Nucleus accumbens (tissue), 56 donors: ENCODE measurements at places on chromosomes 11 and 22.

DNA sequence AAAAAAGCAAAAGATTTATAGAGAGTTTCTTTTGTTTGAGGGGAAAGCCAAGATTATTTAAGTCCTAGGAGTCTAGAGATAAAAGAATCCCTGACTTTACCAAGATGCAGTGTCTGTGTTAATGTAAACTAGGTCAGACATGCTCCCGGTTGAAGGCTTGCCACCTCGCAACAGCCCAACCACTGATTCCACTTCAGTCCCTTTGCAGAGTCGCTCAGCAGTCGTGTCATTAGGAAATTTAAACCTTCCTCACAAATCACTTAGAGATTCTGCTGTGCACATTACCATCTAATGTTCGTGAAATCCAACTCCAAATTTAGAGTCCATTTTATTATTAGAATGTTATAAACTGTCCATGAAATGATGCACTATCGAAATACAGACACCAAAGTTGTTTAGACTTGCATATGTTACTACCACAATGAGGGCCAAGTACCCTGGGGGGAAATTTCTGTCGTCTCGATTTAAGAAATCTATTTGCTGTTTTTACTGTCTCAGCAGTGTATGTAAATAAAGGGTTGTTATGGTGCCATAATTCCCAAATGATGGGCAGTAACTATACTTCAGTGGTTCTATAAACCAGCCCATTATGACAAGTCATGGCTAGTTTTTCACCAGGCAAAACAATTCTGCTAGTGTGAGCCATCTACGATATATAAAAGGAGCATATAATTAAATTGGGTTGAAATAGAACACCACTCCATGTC, 101.4 kb upstream of the MTNR1B start:
- DNase-seq = no peak

GRCh38 chr11:69074375-69075140, 25.8 kb downstream of the TPCN2 start:
- no peak for DNase-seq

DNA sequence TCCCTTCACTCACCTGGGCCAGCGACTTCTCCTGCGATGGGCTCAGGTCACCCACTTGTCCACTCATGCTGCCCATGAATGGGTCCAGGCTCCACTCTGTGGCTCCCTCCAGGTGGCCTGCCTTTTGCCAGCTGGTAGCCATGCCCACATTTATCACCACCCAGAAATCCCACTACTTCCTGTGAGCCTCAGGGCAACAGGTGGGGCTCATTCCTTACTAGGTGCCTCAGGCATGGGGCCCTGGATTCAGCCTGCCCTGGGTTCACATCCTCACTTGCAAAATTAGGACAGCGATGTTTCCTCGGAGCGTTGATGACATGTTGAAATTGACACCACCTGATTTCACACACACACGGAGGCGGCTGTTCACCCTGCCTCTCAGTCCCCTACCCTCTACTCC, at the start of gene SEC14L6:
Gene SEC14L6 (minus strand): TSS at position 126 of the 400 bp plus-strand sequence. CDS start 59 bp downstream, at position 67.
- DNase-seq = no peak

- peak; percentile 33 for DNase-seq
Measured at GRCh38 chr22:21936151-21936775, 16.4 kb downstream of the PPM1F start.

DNA sequence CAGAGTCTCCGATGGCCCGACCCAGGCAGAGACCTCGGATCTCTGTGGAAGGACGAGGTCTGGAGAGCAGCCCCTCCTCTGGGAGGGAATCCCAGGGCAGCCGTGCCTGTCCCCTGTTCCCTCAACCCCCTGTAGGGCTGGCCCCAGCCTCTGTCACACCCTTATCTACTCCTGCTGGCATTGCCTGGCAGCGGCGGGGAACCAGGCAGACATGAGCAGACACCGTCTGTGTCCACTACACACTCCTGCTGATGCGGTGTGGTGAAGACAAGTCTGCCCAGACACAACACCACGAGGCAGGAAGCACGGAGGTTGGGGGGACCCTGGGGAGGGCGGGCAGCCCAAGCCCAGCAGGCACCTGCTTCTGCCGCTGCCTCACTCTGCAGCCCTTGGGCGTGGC, 52.5 kb upstream of the A4GALT start:
- no peak for DNase-seq

GRCh38 chr11:111299101-111300026, 1.0 kb downstream of the POU2AF3 start:
- peak; percentile 50 for DNase-seq

DNA sequence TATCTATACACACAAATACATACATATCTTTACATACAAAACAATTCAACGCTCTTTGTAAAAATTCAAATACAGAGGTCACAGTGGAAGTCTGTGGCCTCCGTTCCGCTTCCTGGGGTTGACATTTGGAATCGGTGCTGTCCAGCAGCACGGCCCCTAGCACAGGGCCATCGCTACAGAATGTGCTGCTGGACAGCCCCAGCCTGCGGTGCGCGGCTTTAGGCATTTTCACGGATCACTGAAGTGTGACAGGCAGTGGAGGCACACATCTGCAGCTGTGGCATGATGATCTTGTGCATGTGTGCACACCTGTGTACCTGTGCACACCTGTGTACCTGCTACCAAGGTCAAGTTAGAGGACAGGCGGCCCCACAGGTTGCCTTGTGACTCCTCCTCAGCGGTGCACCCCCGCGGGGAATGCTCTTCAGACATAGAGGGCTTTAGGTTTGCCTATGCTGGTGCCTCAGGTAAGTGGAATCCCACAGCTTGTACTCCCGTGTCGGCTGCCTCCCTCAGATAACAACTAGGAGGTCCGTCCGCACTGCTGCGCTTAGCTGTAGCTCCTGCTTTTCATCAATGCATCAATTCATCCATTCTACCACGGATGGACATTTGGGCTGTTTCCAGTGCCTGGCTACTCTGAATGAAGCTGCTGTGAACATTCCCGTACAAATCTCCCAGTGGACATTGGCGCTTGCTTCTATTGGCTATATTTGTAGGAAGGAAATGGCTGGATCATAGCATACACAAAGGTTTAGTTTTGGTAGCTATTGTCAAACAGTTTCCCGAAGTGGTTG, 29.9 kb downstream of the GAL start:
- no peak for DNase-seq

GRCh38 chr22:46750863-46751443, 11.5 kb upstream of the TBC1D22A start:
- no peak for DNase-seq

DNA sequence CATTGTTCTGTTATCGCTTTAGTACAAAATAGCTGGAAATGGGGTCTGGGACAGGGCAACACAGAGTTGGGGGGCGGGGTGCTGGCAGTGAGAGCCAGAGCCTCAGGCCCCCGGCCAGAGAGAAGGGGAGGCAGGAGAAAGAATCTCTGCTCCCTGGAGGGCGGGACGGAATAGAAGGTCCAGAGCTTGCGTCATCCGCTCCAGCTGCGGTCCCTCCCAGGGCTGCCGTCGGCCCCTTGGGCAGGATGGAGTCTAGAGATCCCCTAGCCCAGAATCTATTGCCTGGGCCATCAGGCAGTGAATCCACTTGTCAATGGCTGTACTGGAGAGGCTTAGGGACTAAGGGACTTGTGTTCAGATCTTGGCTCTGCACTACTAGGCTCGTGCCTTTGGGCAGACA, 5.0 kb downstream of the TP53I11 start:
- no peak for DNase-seq

- no peak for DNase-seq
Measured at GRCh38 chr11:64894812-64895452, 16.5 kb upstream of the EHD1 start.

DNA sequence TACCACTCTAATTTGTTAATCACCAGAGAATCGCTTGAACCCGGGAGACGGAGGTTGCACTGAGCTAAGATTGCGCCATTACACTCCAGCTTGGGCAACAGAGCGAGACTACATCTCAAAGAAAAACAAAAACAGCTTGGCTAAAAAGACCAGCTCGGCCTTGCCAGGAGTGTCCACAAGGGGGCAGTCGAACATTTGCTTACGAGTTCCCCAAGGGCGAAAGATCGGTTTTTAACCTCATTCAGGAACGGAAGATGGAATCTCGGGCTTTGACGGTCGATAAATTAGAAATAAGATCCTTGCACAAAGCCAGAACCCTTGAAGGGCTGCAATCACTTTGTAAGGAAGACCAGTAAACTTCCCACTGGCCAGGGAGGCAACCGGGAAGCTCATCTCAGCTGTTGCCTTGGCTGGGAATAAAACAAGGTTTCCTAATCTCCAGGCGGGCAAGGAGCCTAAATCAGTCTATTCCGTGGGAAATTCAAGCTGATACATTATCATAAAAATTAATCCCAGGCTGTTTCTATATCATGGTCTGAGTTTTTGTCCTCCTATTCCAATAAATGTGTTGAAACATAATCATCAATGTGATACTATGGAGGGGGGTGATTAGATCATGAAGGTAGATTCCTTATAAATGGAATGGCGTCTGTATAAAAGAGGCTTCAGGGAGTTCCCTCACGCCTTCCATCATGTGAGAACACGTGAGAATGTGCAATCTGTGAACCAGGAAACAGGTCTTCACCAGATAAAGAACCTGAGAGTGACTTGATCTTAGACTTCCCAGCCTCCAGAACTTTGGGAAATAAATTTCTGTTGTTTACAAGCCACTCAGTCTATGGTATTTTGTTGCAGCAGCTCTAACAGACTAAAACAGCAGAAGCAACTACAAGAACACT, 14.9 kb upstream of the SLC29A2 start:
- peak; percentile 18 for DNase-seq

GRCh38 chr11:92881940-92882450, 87.5 kb upstream of the MTNR1B start:
- no peak for DNase-seq

GRCh38 chr22:44622679-44623078, 79.3 kb upstream of the PRR5 start:
- no peak for DNase-seq

DNA sequence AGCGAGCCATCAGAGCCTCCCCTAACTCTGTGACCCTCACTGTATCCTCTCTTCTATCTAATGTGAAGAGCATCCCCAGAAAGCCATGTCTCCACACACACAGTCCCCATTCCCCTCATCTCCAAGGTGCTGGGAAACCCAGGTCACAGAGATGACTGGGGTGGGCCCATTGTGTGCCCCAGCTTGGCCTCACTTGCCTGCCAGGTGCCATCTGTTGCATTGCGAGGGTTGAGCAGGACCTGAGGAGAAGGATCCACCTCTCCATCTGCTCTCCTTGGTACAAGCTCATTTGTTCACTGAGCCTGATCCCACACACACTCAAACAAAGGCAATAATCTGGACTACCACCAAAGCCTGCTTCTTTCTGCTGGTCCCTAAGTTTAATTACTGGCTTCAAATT, 118.8 kb downstream of the SPATA19 start:
- no peak for DNase-seq

DNA sequence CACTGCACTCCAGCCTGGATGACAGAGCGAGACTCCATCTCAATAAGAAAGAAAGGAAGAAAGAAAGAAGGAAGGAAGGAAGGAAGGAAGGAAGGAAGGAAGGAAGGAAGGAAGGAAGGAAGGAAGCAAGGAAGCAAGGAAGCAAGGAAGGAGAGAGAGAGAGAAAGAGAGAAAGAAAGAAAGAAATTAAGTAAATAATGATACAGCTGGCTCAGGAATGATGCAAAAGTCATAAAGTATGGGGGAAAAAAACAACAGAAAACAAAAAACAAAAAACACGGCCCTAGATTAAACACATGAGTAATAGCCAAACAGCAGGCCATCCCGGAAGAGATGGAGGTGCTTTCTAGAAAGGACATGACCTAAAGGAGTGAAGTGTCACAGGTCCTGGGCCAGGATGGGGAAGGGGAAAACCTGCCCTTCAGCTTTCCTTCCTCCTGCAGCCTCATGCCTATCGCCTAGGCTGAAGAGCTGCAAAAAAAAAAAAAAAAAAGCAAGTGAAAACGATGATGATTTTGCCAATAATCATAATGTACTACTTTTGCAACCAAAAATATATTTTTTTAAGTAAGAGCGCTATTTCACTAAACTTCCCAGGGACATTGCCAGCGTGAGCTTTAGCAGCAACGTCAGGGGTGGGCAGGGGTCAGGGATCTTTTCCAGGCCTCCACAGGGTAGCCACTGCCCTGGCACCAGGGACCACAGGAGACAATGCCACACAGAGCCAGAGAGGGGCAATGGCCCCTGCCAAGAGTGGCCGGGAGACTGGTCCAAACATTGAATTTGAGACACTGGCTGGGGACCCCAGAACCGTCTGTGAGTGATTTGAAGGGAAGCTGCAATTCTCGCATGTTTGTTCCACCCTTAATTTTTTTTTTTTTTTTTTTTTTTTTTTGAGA, 28.2 kb upstream of the TMPRSS4 start:
- no peak for DNase-seq

- peak; percentile 65 for DNase-seq
Measured at GRCh38 chr11:62728171-62728988, at the start of gene TTC9C. Gene TTC9C (plus strand): TSS chr11:62728486. CDS start chr11:62728849, 363 bp downstream.

GRCh38 chr11:87137711-87138110, 100.0 kb downstream of the TMEM135 start:
- DNase-seq = no peak

DNA sequence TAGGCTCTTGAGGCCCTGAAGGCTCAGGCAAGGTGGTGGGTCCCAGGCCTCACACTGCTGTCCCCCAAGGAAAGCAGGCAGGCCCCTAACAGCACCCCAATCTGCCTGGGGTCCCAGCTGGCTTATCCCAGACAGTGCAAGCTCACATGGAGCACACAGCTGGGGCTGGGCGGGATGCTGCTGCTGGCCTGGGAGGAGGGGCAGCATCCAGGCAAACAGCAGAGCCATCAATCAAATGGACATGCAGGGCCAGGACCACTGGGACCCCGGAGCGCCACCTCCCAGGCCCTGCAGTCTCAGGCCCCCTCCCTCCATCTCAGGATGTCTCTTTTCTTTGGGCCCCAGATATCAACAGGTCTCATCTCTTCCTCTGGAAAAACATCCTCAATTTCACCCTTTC, 140.3 kb downstream of the BRD1 start:
- no peak for DNase-seq

GRCh38 chr22:23231471-23232093, 51.3 kb downstream of the BCR start:
- no peak for DNase-seq

- DNase-seq = no peak
Measured at GRCh38 chr11:58028687-58029411, 1.9 kb upstream of the OR6Q1 start.

DNA sequence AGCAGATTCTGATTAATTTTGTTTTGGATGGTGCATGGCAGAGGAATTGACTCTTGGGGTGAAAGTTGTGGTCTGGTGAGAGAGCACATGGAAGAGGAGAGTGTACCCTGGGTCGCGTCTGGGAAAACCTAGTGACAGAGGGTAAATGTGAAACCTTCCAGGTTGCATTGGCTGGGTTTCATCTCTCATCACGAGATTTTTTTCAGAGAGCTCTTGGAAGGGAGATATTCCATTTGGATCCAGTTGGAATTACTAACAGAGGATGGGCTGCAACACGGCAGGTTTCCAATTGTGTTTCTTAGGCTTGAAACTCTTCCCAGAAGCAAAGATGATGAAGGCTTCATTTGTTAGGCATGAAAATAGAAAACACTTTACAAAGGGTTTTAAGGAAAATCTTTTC, 109.7 kb upstream of the MTMR2 start:
- no peak for DNase-seq
